ENCODE measurements at places on chromosomes 11 and 22.

DNA sequence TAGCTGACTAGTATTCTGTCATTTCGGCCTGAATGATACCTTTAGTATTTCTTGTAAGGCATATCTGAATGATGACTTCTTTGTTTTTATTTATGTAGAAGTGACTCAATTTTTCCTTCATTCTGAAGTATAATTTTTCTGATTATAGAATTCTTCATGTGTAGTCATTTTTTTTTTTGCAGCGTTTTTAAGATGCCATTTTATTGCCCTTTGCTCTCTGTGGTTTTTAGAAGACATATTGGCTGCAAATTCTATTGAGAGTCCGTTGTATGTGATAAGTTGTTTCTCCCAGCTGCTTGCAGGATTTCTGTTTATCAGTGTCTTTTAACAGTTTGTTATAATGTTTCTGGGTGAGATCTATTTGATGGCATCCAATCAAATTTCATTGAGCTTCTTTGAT, 1224.8 kb downstream of the JRKL start:
- DNase-seq = no peak

GRCh38 chr11:126723665-126724045, 276.9 kb downstream of the KIRREL3 start:
- DNase-seq = no peak

DNA sequence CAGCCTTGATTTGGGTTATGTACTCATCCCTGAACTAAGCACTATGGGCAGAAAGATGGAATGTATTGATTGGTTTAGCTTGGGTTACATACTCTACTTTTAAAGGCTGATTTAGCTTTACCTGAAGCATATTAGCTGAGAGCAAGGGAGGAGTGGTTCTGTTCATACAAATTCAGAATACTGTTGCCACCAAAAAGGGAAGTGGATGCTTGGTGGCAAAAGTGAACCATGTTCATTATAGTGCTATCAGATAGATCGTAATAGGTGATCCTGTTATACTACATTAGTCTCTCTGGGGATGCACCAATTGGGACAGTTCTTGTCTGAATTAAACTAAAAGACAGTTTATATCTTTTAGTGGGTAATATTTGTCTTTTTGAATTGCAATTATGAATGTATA, 44.5 kb upstream of the RRM1 start:
- no peak for DNase-seq

GRCh38 chr11:72426758-72427157, 7.6 kb downstream of the CLPB start:
- no peak for DNase-seq

GRCh38 chr11:124884869-124885479, 12.7 kb downstream of the ROBO4 start:
- no peak for DNase-seq

DNA sequence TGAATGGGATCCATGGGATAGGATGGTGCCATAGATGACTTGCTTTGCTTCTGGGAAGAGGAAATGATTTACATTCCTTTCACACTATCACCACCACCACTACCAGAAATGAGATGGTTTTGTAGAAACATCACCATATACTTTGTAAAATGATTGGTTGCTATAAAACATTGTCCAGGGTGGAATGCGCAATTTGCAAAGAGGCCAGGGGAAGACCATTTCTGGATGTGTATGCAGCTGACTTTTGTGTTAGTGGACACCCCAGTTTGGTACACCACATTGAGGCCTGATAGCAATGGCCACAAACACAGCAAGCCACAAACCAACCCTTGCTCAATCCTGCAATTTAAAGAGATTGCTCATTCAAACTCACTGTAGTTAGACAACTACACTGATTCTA, 56.7 kb upstream of the RCN1 start:
- DNase-seq = no peak

- DNase-seq = no peak
Observed at GRCh38 chr11:17371614-17372013, 16.8 kb downstream of the KCNJ11 start.

- DNase-seq = no peak
Observed at GRCh38 chr11:118623269-118623655, 15.8 kb downstream of the PHLDB1 start.

GRCh38 chr11:69383372-69384250, 89.7 kb downstream of the MYEOV start:
- DNase-seq = no peak

- no peak for DNase-seq
Observed at GRCh38 chr11:92948116-92948515, 21.3 kb upstream of the MTNR1B start.

- no peak for DNase-seq
Observed at GRCh38 chr22:32700191-32700882, 101.2 kb upstream of the TIMP3 start.
